ENCODE measurements at places on chromosomes 3 and 15.

GRCh38 chr3:122466701-122467240 is 48.0 kb downstream of the KPNA1 start:
- no peak for DNase-seq

DNA sequence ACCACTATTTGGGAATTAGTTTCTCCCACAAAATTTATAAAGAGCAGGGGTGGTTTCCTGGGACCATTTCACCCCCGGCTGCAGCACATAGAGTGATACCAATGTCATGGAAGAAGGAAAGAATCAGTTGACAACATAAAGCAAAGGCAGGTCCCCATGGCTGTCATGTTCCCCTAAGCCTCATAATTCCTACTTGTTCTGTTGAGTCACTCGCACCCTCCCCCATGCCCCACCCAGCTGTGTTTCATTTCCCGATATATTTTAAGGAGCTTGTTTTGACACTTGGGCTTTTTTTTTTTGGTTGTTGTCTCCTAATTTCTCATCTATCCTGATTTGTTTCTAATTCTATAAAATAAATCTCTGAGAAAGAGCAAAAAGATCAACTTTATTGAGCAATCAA is 24.9 kb downstream of the ERC2 start:
- no peak for DNase-seq

GRCh38 chr15:41848631-41849030 is 10.0 kb downstream of the PLA2G4B start:
- no peak for DNase-seq

- no peak for DNase-seq
Observed at GRCh38 chr15:58864602-58865424, 68.7 kb downstream of the SLTM start.

DNA sequence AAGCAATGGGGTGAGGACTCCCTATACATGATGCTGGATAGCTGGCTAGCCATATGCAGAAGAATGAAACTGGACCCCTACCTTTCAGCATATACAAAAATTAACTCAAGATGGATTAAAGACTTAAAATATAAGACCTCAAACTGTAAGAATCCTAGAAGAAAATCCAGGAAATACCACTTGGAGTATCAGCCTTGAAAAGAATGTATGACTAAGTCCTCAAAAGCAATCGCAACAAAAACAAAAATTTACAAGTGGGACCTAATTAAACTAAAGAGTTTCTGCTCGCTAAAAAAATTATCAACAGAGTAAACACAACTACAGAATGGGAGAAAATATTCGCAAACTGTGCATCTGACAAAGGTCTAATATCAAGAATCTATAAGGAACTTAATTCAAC is 94.3 kb downstream of the XRN1 start:
- no peak for DNase-seq

DNA sequence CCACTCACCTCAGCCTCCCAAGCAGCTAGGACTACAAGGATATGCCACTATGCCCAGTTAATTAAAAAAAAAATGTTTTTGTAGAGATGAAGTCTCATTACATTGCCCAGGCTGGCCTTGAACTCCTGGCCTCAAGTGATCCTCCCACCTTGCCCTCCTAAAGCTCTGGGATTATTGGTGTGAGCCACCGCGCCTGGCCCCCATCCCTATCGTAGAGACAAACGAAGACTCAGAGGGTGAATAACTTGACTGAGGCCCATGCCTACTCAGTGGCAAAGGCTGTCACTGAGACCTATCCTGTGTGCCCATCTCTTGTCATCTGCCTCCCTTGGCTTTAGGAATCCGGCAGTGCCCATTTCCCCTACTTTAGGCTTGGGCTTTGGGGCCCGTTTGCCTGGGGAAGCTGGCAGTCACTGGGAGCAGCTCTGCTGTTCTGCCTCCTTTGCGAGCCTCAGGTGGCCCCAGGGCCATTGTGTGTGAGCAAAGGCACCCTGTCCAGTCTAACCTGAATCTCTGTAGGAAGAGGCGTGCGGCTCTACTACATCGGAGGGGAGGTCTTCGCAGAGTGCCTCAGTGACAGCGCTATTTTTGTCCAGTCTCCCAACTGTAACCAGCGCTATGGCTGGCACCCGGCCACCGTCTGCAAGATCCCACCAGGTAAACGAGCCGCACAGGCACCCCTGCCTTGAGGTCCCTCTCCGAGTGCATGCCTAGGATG is 70.1 kb downstream of the AAGAB start:
- DNase-seq: no peak

DNA sequence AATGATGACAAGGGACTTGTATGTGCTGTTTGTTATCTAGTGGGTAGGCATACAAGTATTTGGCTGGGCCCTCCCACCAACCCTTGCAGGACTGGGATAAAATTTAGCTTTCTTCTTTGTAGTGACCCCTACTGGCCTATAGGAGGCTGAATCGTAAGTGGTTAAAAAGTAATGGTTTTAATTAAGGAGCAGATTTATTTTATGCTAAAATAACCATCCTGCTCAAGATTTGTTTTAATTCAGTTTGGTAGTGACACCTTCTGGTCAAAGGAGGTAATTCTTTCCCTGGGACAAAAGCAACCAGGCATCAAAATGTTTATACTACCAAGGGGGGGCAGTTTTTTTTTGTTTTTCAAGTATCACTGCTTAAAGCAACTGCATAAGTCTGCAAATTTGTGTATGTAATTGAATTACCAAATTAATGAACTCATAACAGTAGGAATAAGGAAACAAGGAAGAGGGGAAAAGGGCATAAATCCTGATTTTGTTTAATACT is 70.7 kb downstream of the TOP2B start:
- DNase-seq: no peak

DNA sequence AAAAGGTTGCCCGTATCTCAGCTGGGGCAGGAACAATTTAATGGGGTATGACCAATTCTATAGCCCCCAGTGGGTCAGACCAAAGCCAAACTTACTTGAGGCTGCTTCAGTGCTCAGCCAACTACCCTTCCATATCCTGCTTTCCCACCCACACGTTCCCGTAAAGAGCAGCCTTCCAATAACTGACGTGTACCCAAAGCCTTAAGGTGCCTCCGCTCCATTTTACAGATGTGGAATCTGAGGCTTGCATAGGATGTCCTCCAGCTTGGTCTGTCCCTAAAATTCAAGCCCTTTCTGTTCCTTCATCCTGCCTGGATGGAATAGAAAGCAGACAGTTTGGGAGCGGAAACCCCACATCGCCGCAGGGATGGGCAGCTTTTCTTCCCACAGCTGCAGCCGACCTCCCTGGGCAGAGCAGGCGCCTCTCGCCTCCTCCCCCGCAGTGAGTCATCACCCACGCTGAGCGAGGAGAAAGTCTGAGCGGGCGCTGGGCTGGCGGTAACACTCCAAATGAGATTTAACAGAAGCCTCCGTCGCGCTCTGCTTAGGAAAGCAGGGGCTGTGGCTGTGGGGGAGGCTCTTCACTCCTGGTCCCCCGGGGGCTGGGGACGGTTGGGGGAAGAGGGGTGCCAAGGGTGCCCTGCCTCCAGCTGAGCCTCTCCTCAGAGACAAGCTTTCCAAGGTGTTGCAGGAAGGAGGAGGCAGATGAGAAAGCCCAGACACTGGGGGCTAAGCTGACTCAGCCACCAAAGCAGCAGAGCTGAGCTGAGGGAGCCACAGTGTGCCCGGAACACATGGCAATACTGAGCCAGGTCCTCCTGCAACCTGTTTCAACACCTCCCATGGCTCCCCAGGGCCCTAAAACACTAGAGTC is 57.8 kb upstream of the HRH1 start:
- DNase-seq: peak; percentile 78

GRCh38 chr15:79765081-79765480 is 131.7 kb downstream of the MTHFS start:
- DNase-seq: no peak

Measured in HS-27A (cell line).